ENCODE measurements at places on chromosomes 13 and 19.
A peak's percentile ranks its signal among the peaks of the same experiment; 100 is the strongest.

DNA sequence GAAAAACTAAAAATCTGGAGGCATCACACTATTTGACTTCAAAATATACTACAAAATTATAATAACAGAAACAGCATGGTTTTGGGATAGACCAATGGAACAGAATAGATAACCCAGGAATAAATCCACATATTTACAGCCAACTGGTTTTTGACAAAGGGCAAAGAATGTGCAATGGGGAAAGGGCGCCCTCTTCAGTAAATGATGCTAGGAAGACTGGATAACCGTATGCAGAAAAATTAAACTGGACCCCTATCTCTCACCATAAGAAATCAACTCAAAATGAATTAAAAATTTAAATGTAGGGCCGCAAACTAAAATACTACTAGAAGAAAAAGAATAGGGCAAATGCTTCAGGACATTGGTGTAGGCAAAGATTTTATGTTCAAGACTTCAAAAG, 440.5 kb upstream of the SGCG start:
- peak; percentile 0 for DNase-seq

- DNase-seq, result no peak
Measured at GRCh38 chr13:101267656-101268055, 148.7 kb downstream of the NALCN start.

- no peak for DNase-seq
Measured at GRCh38 chr13:51440381-51440780, 12.5 kb downstream of the INTS6 start.

GRCh38 chr13:49635599-49636433, 7.5 kb downstream of the ARL11 start:
- no peak for DNase-seq

DNA sequence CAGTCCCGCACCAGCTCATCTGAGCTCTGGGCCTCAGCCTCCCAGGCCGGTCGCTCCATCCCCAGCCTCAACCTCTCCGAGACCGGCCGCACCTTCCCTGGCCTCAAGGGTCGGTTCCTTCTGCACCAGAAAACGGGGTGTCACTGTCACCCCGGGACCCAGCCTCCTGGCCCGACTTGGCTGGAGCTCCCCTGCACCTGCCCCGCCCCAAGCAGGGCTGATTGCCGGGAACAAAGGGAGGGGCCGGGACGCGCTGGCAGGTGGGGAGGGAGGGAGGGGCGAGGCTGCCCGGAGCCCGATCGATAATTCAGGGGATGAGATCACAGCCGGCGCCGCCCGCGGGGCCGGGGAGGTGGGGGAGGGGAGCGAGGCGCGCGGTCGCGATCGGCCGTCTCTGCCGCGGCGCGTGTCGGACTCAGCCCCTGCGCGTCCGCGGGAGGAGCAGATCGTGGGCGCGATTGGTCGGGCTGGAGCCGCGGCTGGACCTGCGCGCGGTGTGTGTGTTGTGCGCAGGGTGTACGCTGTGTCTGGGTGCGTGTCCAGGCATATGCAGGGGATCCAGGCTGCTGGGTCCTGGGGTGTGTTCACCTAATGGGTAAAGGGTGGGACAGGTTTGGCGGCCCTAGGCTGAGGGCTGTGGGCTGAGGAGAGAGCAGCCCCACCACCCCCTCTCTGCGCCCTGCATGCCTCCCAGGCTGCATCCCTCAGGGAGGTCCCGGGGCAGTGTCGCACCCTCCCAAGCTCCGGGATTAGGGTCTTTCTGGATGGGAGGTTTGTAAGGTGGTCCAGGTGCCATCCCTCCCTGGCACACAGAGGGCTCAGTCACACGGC, 1.1 kb upstream of the SHC2 start:
- DNase-seq, result no peak

GRCh38 chr13:74206061-74206561, 71.9 kb upstream of the KLF12 start:
- no peak for DNase-seq

DNA sequence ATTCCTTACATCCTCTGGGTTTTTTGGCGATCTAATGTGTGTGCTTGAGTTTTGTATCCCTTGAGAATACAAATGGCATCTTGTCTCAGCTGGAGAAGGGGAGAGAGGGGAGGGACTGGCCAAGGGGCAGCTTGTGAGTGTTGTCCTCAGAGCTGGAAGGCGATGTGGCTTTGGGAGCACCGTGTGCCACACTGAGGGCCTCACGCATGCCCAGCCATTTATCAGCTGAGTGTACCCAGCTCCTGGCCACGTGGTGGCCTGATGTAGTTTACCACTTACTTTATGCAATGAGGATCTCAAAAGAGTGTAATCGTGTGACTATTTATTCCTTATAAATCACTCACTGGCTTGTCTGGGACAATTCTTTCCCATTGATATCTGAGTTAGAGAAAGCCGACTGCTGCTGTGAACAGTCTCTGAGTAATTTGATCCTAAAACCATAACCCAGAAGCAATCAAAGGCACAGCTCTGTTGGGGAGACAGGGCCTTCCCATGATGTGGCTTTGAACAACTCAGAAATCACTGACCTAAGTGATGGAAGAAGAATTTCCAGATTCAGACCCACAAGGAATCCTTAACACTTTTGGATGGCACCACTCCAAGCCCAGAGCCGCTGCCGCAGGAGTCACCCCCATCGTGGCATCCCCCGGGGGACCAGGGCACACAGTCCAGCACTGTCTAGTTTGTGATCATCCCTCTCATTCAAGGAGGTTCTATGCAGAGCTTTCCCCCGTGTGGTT, 53.9 kb upstream of the MTIF3 start:
- no peak for DNase-seq

DNA sequence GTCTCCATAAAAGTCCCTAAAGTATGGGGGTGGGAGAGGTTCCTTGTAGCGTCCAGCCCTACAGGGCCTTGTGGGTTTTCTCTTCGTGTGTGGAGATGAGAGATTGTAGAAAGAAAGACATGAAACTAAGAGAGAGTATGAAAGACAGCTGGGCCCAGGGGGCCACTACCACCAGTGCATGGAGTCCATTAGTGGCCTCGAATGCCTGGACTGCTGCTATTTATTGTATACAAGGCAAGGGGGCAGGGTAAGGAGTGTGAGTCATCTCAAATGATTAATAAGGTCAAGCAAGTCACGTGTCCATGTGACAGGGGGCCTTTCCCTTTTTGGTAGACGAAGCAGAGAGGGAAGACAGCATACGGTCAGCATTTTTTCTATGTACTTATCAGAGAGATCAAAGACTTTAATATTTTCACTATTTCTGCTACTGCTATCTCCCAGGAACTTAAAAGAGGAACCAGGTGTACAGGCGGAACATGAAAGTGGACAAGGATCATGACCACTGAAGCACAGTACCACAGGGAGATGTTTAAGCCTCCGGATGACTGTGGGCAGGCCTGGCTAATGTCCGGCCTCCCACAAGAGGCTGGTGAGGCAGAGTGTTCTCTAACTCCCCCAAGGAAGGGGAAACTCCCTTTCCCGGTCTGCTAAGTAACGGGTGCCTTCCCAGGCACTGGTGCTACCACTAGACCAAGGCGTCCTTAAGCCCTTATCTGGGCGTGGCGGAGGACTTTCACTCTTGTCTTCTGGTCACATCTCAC, 25.5 kb downstream of the FGF21 start:
- DNase-seq, result no peak

DNA sequence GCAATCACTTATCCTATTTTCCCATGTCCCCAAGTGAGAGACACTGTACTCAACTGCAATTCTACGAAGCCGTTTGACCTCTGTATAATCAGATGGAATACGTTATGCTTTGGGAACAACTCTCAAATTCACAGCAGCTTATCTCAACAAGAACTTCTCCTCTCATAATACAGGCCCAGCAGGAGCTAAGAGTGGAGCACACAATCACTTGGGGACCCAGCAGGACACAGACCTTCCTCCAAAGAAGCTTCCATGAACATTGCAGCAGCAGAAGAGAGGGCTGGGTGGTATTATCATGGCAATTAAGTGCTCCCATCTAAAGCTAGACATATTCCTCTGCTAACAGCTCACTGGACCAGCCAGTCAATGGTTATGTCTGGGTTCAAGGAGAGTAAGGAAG, 428.3 kb upstream of the MIR17HG start:
- no peak for DNase-seq

DNA sequence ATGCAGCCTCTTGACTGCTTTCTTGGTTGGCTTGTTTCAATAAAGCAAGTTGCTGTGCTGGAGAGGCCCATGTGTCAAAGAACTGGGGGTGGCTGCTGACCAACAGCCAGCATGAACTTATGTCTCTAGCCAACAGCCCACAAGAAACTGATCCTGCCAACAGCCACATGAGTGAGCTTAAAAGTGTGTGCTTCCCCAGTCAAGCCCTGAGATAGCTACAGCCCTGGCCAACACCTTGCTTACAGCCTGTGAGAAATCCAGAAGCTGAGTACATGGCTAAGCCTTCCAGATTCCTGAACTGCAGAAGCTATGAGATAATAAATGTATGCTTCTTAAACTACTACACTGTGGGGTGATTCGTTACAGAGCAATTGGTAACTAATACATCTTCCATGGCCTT, 38.9 kb upstream of the IPO5 start:
- no peak for DNase-seq

DNA sequence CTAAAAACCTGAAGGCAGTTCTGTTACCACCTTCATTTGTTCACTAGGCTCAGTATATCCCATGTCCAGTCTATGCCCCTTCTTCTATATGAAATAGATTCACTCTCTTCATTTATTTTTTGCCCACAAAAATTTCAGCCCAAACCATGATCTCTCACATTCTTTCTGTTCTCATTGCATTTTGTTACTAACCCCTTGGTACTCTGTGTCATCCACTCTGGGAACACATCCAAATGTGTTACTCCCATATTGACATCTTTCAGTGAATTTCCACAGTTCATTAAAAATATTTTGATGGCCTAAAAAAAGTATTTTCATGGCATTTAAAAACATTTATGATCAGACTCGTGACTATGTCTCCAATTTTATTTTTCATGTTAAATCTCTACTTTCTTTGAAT, 378.9 kb downstream of the SLITRK1 start:
- DNase-seq, result no peak

DNA sequence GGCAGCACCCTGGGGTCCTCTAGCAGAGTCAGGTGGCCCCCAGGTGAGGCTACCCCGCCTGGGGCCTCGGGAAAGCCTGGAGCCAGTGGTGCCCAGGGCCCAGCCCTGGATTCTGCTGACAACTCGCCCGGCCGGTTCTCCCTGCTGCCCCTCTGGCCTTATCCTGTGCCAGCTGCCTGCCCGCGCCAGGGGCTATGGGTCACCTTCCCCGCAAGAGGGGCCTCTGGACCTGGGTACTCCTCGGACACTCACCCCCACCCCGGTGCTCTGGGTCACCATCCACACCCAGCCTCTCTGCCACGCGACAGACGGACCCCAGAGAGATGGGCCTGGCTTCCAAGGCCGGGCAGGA, 24.0 kb downstream of the ZBTB7A start:
- no peak for DNase-seq

DNA sequence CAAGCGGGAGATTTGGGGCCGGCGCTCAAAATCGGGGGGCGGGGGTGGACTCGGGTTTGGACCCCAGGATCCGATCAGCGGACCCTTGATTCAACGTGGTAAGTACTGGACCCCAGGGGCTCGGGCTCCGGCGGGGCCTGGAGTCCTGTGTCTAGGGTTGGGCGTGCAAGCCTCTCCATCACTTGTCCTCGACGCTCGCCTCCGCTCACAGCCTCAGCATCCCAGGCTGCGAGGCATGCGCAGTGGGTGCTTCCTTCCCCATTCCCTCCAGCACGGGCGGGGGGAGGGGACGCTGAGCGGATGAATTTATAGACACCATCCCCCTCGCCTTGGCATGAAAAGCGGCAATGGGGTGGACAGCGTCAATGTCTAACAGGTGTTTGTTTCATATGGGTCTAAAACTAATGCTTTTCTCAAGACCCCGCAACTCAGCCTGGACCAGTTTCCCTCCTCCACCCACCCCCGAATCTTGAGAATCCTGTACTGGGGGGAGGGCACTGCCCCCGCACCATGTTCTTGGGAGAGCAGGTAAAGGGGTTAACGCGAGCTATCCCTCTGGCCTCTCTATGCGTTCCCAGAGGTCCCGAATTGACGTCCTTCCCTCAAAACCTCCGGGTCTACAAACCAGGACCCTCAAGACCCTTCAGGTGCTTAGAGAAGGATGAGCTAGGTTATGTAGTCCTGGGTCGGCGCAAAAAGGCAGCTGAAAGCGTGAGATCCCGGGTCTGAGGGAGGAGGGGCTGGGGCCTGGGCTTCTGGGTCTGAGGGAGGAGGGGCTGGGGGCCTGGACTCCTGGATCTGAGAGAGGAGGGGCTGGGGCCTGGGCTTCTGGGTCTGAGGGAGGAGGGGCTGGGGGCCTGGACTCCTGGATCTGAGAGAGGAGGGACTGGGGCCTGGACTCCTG, 579 bp downstream of the CPT1C start:
- DNase-seq, result peak; percentile 48

- DNase-seq, result no peak
Measured at GRCh38 chr13:73368608-73369007, 309.8 kb downstream of the KLF5 start.

DNA sequence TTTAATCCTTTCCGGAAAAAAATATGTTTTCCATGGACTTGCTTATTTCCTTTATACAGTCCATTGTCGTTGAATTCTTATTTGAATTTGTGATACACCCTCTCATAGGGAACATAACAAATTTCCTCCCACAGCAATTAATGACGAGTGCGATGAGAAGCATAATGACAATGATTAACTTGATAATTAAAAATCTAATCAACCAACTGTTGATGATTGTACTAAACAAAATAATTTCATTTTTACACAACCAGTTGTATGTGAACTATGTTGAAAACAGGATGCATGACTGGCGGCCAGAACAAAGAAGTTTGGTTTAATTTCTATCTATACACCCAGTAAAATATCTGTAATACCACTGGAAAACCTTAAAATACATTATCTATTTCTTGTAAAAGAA, 26.1 kb upstream of the CEACAM21 start:
- DNase-seq, result no peak

- no peak for DNase-seq
Measured at GRCh38 chr13:109254274-109254673, 532.1 kb downstream of the IRS2 start.

- DNase-seq, result no peak
Measured at GRCh38 chr13:112898621-112899280, 70.3 kb upstream of the MCF2L start.

DNA sequence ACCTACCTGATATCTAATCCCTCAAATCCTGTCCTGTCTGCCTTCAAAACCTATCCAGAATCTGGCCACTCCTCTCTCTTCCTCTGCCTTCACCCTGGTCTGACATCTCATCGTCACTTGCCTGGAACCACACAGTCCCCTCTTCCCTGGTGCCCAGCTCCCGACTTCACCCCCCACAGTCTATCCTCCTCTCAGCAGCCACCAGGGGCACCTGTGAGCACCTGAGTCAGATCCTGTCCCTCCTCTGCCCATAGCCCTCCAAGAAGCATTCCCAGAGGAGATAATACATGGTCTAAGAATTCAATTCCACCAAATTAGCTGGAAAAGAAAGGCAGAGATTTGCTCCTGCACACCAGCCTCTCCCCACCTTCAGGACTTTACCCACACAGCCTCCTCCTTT, 48.9 kb downstream of the ZNRF4 start:
- DNase-seq, result no peak

- DNase-seq, result no peak
Measured at GRCh38 chr13:80677227-80677626, 336.3 kb upstream of the SPRY2 start.

DNA sequence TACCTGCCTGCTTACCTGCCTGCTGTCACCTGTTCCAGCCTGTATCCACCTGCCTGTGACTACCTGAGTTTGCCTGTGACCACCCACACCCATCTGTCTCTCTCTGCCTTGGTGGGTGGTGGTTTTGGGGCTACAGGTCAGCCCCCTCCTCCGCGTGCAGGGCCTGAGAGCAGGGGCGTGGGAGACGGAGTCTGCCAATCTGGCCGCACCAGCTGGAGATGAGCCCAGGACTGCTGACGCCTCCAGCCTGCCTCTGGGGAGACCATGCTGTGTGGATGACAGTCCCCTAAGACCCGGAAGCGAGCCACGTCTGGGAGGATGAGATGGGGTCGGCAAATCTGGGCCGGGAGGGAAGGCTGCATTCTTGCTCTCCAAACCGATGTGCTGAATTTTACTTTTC, 15.9 kb upstream of the KCTD15 start:
- DNase-seq, result no peak

Measured in NCI-H1048 (cell line).